COLO829 (cell line): ENCODE measurements at places on chromosomes 5 and 9.

DNA sequence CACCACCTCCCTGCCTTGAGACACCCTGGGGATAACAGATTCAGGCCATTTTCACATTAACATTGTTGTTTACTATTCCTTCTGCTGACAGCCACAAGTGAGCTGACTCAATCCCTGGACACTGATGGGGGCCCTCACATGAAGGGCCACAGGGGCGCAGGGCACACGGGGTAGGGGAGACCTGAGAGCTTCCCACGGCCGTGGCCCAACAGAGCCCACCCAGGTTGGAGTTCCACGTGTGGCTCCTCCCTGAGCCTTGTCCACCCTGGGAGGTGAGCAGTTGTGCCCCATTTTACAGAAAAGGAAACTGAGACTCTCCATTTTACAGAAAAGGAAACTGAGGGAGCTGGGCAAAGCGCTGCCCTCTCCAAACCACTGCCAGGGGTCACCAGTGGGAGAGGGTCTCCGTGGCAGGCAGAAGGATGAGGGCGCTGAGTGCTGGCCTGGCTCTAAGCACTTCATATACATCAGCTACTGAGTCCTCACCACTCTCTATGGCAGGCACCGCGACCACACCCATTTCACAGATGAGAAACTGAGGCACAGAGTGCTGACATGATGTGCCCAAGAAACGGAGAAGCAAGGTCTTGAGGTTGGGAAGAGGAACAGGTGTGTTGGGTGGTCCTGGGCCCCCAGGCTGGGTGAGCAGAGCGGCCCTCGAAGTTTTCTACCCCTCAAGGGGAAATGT, 2.3 kb downstream of the NINJ1 start:
- DNase-seq = no peak

- DNase-seq = no peak
Observed at GRCh38 chr5:107072967-107073366, 597.8 kb downstream of the EFNA5 start.

- no peak for DNase-seq
Observed at GRCh38 chr5:138149530-138149929, 10.3 kb upstream of the NME5 start.

DNA sequence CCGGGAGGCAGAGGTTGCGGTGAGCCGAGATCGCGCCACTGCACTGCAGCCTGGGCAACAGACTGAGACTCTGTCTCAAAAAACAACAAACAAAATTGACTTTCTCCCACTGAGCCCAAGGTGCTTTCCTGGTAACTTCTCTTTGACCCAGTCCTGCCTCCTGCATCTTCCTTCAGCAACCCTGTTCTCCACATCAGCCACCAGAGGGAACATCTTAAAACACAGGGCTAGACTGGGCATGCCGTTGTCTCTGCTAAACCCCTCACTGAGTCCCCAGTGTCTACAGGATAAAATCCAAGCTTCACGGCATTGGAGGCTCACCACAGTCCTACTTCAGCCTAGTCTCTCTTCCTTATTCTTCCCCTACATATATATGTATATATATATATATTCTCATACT, 39.8 kb upstream of the KCNMB1 start:
- DNase-seq = peak; percentile 12

DNA sequence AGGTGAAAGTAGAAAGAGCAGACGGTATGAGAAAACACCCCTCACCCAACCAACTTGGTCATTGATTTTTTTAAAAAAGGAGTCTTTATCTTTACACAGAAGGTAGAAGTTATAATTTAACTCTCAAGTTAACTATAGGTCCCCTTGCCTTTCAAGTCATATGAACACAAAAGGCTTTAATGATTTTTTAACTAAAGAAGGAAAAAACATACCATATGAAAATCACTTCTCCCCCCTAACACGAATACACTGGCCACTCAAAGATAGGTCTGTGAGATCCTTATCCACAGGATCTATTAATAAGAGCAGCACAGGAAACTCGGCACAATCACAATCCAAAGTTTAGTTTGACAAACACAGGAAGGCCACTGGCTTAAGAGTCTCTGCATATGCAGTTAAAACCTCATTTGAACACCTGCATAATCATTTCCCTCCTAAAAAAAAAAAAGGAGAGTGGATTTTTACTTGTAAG, 138.0 kb downstream of the ENC1 start:
- no peak for DNase-seq

DNA sequence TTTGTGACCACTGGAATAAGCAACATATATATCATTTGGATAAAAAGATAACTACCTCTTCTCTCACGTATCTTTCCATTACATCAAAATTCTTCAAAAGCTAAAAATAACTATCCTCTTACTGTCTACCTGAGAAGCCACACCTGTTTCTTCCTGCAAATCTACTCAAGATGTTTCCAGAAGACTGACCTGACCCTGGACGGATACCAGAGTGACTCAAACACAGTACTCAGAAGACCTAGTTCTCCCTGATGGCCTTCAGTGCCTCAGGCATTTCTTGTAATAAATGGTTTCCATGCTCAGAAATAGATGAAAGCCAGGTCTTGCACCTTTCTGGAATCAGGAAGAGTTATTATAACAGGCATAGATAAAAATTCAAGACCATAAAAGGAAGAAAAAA, 245.9 kb upstream of the PIK3R1 start:
- no peak for DNase-seq
